ENCODE measurements at places on chromosomes 4 and X.

GRCh38 chr4:76993787-76994641 is 44.5 kb downstream of the SEPTIN11 start:
- peak; percentile 86 for DNase-seq

GRCh38 chr4:132809298-132810032 is 339.6 kb upstream of the PCDH10 start:
- peak; percentile 28 for DNase-seq

DNA sequence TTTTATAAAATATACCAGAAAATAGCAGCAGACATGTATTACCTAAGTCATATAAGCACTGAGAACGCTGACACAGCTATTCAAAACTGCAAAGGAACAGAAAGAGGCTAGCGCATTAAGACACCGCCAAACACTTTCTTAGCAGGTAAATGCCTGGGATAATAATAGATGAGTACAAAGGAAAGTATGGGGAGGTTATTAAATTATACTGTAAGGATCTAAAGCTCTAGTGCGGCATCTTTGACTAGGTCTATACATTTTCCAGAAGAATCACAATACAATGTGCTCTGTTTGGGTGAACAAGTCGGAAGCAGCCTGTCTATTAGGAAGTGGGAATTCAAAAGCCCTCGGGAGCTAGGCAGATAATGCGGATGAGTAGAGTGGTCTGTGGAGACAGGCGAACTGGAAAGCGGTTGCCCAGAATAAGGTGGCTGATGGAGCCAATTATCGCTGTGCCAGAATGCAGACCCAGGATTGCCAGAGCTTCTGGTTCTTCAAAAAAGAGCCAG is 443.6 kb upstream of the TENM3 start:
- no peak for DNase-seq

- no peak for DNase-seq
Measured at GRCh38 chrX:10949541-10949940, 161.6 kb upstream of the HCCS start.
